ENCODE measurements at places on chromosomes 1 and 21.

GRCh38 chr1:24475700-24476099 is 26.9 kb upstream of the RCAN3 start:
- DNase-seq, result no peak

GRCh38 chr1:89552471-89553081 is 27.9 kb downstream of the LRRC8B start:
- no peak for DNase-seq

DNA sequence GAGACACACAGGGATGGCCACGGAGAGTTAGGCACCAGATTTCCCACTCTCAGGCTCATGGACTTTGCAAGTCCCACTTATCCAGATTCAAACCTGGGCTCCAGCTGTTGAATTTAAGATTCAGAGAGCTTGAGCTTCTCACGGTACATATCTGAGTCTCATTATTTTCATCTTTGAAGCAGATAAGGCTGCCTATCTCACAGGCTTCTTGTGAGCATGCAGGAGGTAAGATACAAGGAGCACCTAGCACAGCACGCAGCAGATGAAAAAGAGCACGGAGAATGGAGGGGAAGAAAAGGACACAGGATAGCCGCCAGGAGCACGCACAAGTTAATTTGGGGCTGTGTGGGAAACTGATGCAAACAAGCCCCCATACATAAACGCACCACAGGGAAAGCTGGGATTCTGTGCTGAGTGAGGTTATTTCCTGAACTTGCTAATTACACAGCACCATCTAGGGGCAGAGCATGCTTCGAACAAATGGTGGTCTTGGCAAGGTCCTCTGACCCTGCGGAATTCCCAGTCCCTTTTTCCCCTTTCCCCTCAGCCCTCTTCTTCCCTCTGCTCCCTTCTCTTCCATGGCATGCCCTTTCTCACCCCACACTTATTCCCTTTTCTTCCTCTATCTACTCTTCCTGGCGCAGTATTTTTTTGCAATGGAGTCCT is 134.7 kb upstream of the VANGL1 start:
- DNase-seq, result no peak

DNA sequence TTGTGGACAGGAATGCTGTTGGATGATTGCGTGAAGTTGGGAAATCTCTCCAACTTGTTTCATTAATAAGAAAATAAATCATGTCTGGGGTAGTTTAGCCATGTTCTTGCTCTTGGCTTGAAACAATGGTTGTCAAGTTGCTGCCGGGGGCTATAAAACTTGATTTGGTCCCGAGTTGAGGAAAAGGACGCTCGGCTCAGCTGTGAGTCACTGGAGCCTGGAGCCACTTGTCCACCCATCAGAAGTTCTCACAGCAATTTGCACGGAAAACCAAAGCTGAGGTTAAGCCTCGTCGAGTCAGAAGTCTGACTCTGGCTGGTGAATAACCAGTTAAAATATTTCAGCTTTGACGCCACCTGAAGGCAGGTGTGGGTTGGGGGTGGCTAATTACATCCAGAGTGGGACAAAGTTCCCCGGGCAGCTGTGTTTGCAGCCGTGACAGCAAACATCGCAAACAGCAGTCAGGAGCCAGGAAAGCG is 19.7 kb upstream of the RIPK4 start:
- no peak for DNase-seq

DNA sequence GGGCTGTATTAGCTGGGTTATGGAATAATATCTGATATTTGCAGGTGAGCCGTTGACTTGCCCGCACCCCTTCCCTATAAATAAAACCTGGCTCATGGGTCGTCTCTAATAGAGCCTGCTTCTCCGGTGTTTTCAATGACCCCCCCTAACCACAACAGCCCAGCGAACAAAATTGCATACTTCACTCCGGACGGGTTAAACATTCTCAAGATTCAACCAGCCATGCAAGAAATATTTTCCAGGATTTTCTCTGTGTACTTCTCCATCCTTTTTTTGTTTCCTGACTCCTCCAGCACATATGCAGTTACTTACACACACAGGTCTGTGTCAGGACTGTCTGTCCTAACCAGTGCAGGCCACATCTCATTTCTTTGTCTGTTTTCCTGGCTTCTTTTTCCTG is 267.7 kb downstream of the ZNF648 start:
- DNase-seq, result no peak

DNA sequence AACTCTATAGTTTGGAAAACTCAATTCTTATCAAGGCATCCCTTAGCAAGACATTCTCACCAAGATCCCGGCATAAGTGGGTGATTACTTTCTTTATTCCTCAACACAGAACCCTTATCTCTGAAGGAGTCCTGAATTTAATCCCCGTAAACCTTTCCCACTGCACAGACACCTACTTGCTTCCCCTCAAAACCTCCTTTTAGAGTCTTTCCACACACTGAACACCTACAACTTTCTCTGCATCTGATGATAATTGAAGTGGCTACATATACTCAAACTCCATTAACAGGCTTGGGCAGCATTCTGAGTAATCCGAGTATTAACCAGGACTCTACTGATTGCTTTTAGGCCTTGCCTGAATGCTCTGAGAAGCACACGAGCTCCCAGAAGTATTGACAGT is 23.5 kb downstream of the PALMD start:
- no peak for DNase-seq

GRCh38 chr1:188367661-188368060 is 1538.9 kb downstream of the PLA2G4A start:
- no peak for DNase-seq

GRCh38 chr1:54249819-54250435 is 50.0 kb downstream of the MRPL37 start:
- no peak for DNase-seq

GRCh38 chr21:43645136-43645891 is 14.0 kb downstream of the HSF2BP start:
- DNase-seq, result no peak

- no peak for DNase-seq
Measured at GRCh38 chr1:212955961-212956620, 5.8 kb downstream of the VASH2 start.

GRCh38 chr1:229035748-229036082 is 235.2 kb upstream of the RAB4A start:
- no peak for DNase-seq

DNA sequence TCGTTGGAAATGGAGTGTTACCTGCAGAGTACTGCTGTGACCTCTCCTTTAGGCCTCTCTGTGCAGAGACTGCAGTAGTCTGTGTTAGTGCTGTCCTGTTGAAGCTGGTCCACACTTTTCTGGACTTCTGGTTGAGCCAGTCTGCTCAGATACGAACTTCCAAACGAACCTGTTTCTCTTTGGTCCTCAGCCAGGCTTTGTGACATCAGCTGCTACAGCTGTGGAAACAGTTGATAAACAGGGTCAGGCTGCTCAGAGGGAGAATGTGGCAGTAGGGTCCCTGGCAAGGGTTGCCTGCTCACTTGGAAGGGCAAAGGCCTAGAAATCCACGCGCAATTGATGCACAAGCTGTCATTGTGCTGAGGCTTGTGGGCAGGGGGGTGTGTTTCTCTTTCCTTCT is 98.8 kb downstream of the NOS1AP start:
- DNase-seq, result no peak

GRCh38 chr1:171198081-171198480 is 13.0 kb downstream of the FMO2 start:
- DNase-seq, result no peak
